Natural killer cell (primary cell): ENCODE measurements at places on chromosomes 11 and 22.

DNA sequence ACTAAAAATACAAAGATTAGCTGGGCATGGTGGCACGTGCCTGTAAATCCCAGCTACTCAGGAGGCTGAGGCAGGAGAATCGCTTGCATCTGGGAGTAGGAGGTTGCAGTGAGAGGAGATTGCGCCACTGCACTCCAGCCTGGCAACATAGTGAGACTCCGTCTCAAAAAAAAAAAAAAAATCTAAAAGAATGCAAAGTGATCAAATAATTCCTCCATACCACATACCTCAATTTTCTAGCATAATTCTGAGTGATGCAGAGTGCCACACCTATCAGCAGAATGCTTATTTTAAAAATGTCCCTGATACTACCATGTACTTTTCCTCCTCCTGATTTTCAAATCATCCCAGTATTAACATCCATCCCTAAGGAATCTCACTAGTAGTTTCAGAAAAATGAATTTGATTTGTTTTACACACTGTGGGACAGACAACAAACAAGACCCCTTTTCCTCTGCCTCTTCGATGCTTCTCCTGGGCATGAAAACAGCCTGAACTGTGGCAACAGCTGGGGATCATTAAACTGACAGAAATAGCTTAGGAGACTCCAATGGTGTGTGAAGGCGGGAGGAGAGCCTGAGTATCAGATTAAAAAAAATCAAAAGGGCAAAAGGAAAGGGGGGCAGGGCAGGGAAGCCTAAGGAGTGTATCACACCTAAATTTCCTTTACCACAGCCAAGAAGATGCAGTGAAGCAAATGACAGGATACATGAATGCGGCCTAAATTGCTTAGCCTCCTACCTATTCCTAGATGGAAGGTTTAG lies 114.7 kb downstream of the SGSM3 start:
- DNase-seq: no peak

DNA sequence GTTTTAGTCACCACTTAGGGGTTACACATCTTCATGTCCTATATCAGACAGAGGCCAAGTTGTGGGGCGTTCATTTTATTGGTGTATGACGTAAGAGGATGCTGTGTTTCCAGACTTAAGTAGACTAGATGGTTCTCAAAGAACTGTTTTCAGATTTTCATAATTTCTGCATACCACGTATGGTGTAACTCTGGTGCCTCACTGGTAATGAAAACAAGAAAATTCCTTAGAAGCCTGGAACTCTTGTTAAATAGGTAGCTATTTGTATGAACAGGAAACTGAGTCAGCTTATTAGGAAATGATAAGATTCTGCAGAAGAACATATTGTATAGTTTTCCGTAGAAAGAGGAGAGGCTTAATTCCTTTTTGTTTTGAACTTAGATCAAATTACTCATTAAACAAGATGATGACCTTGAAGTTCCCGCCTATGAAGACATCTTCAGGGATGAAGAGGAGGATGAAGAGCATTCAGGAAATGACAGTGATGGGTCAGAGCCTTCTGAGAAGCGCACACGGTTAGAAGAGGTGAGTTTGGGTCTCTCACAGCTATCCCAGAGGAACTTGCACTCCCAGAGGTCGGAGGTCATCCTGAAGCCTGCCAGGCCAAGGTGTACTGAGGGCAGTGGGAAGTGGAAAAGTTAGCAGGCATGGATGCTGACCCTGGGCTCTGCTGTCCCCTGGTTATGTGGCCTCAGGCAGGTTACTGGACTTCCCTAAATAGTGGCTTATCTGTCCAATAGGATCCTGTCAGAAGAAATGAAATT lies 3.9 kb downstream of the CDC45 start:
- no peak for DNase-seq

- DNase-seq: no peak
Measured at GRCh38 chr11:10041748-10042446, 252.1 kb downstream of the SBF2 start.

GRCh38 chr11:87173185-87174039 lies 135.7 kb downstream of the TMEM135 start:
- no peak for DNase-seq

DNA sequence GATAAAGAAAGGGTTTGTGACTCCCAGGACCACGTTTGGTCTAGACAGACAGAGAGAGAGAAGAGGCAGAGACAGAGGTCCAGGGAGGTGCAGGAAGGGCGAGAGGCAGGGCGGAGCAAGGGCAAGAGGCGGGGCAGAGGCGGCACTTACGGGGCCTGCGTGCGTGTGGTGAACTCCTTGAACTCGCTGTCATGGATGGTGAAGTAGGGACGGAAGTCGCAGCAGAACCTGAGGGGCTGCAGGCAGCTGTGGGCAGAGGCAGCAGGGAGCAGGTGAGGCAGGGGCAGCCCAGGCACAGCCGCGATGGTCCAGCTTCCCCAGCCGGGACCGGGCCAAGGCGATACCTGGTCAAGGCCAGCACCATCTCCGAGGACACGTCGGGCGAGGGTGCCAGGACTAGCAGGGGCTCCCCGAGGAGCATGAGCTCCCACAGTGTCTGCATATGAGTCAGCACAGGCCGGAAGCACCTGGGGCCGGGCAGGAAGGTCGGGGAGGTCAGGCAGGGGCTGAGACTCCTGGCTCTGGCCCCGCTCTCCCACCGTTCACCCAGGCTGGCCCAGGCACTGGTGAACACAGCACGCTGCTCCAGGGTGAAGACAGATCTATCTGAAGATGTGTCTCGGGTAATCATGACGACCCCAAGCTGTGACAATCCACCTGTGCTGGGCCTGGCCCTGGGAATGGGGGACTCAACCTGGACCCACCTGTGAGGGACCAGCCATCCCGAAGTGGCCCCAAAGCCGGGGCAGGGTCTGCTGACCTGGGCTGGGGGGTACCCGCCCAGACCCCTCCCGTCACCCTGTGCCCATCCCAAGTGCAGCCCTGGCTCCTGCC lies 7.2 kb upstream of the PLXNB2 start:
- peak; percentile 83 for DNase-seq

DNA sequence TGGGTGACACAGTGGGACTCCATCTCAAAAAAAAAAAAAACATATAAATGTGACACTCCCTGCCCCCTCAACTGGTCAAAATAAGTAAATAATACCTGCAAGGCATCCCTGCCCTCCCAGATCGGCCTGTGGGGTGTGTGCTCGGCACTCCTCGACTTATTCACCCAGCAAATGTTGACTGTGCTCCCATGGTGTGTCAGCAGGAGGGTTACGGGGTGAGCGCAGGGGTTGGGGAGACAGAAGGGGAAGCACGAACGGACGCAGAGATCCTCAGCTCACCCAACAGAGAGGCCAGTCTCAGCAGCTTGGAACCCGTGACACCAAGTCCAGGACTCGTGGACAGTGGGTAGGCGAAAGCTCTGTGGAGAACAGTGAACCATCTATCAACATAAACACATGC lies 1.6 kb upstream of the ADM2 start:
- no peak for DNase-seq

- no peak for DNase-seq
Measured at GRCh38 chr11:78100261-78100660, 20.6 kb upstream of the NDUFC2 start.

GRCh38 chr11:75241906-75242644 lies 1.5 kb downstream of the TPBGL start:
- no peak for DNase-seq

DNA sequence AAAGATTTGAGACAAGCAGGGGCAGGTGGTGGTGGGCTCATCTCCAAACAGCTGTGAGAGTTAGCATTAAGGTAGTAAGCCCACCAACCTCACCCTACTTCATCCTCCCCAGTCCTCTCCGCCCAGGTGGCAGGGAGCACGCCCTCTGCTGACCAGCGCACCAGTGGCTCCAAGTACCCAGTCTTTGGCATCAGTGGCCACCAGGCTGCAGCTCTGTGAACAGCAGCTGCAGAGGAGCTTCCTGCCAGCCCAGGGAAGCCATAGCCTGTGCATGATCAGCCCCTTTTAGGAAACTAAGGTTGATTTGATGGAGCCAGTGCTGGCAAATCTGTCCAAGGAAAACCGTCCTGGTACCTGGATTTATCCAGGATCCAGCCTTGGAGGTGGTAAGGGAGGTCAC lies 21.7 kb downstream of the CAVIN3 start:
- DNase-seq: peak; percentile 12

DNA sequence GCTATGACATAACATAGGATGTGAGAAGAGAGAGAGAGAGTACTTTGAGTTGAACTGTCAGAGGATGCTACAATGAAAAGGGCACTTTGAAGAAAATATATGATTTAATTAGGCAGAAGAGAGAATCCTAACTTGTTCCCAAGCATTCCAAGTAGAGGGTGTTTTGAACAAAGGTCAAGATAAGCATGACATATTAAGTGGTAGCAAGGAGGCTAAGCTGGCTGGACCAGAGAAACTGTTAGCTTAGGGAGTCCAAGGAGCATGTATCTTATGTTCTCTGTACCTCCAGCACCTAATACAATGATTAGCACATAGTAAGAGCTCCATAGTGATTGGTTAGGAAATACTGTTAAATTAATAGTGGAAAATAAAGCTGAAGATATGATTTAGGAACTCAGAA lies 479.6 kb downstream of the TMEM135 start:
- DNase-seq: no peak

DNA sequence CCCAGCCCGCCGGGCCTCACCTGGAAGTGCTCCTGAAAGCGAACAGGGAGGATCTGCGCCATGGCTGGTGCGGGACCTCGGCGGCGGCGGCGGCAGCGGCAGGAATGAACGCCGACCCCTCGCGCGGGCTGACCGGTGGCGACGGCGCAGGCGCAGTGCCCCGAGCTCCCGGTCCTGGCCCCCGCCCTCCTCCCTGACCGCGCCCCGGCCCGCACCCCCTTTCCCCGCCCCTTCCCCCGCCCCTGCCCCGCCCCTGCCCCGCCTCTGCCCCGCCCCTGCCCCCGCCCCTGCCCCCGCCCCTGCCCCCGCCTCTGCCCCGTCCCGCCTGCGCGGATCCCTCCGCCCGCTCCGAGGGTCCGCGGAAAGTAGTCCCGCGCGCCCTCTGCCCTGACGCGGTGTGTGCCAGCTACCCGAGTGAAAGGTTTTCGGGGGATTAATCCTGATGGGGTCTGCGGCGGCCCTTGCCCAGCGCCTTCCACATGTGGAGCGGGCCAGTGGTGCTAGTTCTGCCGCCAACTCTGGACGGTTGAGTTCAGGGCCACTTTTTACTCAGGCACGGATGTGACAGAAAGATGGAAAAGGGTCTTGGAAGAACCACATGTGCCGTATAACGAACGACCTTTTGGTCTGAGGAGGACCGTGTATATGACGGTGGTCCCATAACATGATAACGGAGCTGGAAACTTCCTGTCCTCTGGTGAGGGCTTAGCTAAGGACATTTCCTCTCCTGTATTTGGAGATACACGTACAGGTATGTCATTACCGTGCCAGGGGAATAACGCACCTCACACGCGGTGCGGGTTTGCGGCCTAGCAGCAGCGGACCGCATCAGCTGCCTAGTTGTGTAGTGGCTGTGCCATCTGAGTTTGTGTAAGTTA lies at the start of gene CLTCL1:
TSS of gene CLTCL1 (minus strand) at position 140 of the 878 bp plus-strand sequence. CDS start at position 62, 78 bp downstream.
- peak; percentile 76 for DNase-seq

DNA sequence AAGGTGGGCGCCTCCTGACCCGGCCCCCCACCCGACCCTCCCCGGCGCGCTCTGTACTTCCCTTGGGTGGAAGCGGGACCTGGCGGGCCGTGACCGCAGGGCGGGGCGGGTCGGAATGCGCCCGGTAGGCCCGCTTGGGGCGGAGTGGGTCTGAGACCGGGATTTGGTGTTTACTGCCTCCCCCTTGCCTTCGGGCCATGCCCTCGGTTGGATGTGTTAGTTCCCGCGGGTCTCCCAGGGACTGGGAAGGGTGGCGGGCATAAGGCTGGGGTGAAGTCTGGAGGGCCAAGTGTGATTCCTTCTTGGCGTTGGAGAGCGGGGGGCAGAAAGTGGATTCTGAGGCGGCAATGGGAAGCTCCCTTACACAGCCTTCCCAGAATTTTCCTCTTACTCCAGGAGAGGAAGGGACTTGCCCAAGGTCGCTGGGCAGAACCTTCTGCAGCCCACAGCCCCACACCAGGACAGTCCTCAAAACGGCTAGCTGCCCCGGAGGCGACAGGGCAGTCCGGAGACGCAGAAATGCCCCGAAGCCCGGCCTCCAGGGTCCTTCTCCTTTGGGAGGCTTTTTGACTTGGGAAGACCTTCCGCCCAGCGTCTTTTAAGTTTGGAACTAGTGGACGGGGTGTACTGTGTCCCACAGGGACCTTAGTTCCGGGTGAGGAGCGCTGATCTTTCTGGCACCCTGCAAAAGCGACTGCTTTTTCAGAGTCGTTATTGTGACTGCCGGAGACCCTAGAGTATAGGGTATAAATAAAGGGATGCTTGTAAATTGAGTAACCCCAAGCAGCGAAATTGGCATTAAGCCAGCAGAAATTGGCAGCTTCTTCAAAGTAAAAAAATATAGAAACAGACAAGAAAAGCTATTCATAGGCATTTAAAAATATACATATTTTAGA lies 647 bp downstream of the SWAP70 start:
- DNase-seq: peak; percentile 48

- no peak for DNase-seq
Measured at GRCh38 chr11:30510750-30511149, 75.4 kb downstream of the MPPED2 start.

GRCh38 chr11:122843281-122844141 lies 5.2 kb downstream of the CRTAM start:
- DNase-seq: peak; percentile 84

DNA sequence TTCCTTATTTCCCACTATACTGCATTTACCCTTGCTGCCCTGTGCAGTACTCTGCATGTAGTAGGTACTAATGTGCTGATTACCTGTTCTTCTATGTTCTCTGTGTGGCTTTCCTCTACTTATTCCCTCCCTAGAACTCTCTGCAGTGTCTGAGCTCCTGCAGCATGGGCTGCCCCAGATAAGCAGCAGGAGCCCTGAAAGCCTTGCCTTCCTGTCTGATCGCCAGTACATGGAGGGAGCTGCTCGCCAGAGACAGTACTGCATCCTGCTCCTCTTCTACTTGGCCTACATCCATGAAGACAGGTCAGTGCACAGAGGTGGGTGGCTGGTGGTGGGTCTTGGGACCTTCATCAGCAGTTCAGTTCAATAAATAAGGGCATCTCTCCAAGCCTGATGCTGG lies 42.2 kb upstream of the CCDC134 start:
- no peak for DNase-seq

GRCh38 chr11:42890773-42891172 lies 421.0 kb upstream of the API5 start:
- no peak for DNase-seq

DNA sequence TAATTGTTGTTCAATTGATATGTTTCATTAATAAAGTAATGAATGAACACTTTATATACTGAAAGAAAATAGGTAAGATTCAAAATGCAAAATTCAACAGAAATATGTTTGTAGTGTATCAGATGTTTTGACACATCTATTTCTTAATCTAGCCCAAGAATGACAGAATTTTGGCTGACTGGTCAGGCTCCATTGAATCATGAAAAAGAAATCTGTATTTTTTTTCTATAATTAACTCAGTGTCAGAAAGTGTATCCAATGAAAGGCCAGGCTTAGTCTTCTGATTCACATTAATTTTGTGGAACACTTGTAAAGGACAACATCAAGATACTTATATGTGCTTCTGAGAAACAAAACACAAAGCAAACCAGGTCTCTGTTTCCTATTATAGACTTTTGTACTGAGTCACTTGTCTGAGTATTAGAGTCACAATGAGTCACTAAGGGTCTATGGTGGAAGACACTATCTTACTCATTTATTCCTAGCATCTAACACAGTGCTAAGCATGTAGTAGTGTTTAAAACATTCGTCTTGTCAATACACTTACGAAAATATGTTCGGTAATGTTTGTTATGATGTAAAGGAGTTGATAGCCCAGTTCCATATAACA lies 297.7 kb upstream of the CCDC90B start:
- DNase-seq: no peak
